ENCODE measurements at places on chromosomes 4 and X.

DNA sequence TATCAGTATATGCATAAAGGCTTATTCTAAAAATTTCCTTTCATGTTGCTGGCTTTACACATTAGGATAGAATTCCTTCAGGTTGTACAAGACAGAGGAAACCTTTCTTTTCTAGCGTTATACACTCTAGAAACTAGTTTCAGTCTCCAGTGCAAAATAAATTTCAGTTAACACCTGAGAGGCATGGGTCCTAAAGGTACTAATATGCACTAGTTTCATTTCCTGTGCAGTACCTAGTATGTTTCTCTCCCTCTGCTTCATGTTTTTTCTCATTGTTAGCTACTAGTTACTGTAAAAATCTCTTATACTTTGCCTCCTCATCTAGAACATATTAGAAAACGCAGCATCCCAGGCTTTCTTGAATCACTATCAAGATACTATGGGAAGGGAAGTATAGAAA, 54.0 kb downstream of the SNX25 start:
- DNase-seq = no peak

DNA sequence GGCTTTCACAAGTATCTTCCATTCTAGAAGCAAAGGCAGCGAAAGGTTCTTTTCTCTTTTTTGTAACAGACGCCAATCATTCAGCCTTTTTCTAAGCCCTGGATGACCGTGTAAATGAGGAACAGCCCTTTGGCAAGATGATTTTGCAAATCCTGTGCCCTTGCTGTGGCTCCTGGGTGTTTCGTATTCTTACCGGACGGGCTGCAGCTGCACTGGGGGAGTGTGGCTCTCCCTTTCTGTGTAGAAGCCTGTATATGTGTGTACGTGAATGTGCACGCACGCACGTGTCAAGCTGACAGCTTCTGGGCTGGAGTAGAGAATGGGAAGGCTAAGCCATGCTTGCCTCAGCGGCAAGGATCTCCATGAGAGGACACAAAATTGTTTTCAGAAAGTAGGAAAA, 8.2 kb downstream of the GRPEL1 start:
- DNase-seq = no peak

DNA sequence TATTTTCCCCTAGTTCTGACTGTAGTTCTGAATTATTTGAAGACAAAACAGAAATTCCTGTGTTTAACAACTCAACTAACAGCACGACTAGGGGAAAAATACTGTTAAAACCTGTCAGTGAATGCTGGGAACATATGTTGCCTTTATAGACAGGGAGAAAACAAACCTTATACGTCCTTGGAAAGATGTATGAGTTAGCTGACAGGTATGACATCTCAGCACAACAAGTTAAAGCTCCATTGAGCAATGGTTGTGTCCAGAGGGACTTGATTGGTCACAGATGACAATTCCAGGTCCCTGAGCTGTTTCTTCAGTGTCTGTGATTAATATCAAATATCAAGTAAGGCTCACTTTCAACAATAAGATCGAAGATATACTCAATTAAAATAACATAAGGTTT, 58.2 kb upstream of the DDIT4L start:
- DNase-seq = no peak

GRCh38 chrX:145729635-145730034, 88.0 kb upstream of the SLITRK2 start:
- DNase-seq = no peak

GRCh38 chr4:51851937-51852290, 9.0 kb downstream of the DCUN1D4 start:
- no peak for DNase-seq

DNA sequence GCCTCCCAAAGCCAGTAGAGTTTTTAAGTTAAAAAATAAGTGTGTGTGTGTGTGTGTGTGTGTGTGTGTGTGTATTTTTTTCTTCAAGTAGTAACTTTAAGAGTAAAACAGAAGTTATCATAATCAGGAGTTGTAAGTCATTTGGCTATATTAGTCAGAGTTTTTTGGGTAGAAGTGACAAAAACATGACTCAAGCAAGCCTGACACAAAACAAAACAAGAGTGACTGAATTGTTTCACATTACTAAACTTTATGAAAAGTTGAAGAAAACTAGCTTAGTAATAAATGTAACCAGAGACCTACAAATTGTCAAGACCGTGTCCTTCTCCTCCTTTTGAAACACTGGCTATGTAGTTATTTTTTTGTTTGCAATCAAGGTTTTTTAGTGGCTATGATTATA, 738.0 kb upstream of the PITX2 start:
- no peak for DNase-seq

- no peak for DNase-seq
These were observed 438.1 kb upstream of the AR start for GRCh38 chrX:67105758-67106116.

DNA sequence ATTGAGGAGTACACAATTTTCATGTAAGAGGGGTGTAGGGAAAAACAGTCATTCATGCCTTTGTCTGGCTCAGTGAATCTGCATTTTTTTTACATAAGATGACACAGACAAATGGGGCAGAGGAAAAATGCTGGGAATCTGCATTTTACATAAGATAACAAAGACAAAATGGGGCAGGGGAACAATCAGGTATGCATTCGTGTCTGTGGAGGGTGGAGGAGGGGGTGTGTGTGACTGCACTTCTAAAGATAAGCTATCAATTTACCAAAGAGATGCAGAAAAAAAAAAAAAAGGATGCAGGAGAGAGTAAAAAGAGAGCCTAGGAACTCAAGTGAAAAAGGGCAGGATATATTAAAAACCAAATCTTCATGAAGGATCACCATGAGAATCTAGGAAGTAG, 637.4 kb downstream of the ZNF674 start:
- DNase-seq = no peak

- no peak for DNase-seq
These were observed 562.7 kb downstream of the RPA4 start for GRCh38 chrX:97446298-97446882.

DNA sequence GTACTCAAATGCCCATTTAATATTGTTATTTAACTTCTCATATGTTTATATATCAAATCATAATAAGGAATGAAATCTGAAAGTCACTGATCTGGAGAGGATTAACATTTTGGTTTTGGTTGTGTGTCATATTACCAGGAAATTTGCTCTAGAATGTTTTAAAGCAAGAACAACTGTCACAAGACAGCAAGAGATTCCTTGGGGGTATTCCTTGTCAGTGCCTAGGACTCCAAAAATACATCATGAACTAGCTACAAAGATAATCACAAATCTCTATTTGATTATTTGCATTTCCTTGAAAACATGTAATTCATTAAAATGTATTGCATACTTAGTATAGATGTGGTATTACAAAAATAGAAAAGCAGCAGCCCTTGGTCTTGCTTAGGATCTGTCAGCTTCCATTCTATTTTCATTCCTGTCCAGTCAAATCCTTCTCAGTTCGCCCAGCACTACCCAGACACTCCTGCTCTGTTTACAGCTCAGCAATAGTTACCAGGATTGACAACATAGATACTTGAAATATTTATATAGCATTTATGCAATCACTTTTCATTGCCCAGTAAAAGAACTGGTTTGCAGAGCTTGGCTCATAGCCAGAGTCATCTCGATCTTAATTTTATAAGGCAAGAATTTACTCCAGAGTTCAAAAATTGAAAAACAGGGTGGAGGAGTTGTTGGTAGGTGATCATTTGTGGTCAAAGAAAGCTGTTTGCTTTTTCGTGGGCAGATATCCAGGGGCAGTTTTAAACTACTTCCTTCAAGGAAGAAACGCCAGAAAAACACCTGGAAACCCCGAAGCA, 9.2 kb upstream of the BMP3 start:
- no peak for DNase-seq

GRCh38 chr4:67401902-67402301, 143.4 kb downstream of the CENPC start:
- no peak for DNase-seq

DNA sequence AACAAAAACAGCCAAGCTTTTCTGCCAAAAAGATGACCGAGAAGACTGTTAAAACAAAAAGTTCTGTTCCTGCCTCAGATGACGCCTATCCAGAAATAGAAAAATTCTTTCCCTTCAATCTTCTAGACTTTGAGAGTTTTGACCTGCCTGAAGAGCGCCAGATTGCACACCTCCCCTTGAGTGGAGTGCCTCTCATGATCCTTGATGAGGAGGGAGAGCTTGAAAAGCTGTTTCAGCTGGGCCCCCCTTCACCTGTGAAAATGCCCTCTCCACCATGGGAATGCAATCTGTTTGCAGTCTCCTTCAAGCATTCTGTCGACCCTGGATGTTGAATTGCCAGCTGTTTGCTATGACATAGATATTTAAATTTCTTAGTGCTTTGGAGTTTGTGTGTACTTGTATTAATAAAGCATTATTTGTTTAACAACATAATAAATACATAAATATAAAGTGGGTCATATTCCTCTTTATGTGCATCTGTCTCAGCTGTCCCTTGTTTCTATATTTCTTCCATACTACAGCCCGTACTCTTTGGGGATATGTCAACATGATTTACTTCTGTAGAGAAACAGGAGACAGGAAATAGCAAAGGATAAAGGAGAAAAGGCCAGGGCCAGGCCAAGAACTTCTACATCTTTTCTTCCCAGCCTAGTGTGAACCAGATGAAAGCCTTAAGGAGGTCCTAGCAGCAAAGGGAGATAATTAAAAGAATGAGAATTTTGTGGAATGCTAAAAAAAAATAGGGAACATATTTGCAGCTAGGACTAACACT, 667 bp downstream of the PTTG2 start:
- DNase-seq = no peak

All from lower leg skin (tissue), 4 donors.